ENCODE measurements at places on chromosomes 4 and X.

GRCh38 chrX:40514376-40514775 is 66.4 kb upstream of the ATP6AP2 start:
- no peak for DNase-seq

DNA sequence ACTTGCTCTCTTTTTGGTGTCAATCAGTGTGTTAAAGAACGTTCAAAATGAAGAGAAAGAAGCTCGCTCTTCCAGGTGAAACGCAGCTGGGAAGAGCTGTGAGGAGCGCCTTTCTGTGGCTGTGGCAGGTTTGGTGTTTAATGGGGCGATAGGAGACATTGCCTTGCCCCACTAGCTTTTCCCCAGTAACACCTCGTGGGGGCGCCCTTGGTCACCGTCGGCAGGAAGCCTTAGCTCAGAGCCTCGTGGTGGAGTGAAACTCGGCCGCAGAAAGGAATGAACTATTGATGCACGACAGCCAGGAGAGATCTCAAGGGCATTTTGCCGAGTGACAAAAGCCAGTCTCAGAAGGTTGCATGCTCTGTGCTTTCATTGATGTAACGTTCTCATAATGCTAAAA is 65.1 kb downstream of the GPR143 start:
- DNase-seq: no peak

- no peak for DNase-seq
Observed at GRCh38 chr4:182932651-182933050, 15.5 kb upstream of the DCTD start.

DNA sequence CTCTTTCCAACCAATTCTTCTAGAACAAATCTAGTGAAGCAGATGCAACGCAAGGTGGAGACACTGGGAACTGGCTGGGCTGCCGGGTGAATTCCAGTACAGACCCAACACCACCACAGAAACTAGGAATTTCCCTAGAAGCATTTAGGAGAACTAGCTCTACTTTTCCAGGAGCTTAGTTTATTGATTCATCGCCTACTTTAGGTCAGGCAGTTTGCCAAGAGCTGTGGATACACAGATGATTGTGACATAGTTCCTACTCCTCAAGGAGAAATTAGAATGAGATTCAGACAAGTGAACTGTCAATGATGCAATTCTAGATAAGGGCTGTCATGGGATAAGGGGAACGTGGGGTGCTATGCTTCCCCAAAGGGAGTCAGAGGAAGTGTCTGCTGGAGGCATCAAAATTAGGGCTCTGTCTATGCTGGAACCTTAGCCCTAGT is 350.0 kb downstream of the CAMK2D start:
- DNase-seq: no peak

GRCh38 chr4:116839826-116840225 is 245.6 kb downstream of the TRAM1L1 start:
- no peak for DNase-seq

DNA sequence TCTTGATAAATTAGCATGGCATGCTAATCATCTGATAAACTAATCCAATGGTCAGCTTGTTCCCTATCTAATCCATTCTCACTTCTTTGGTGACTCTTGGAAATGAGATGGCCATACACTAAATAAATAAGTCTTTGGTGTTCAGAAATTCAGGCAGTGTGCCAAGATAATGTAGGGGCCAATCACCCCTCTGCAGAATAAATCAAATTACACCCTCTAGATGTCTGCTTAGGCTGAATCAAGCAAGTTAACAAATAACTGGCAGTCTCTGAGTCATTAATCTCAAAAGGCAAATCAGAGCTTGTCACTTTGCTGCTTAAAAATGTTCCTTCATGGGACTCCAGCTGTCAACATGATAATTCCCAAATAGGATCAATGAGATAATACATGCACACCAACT is 97.4 kb downstream of the NLGN4X start:
- DNase-seq: no peak

DNA sequence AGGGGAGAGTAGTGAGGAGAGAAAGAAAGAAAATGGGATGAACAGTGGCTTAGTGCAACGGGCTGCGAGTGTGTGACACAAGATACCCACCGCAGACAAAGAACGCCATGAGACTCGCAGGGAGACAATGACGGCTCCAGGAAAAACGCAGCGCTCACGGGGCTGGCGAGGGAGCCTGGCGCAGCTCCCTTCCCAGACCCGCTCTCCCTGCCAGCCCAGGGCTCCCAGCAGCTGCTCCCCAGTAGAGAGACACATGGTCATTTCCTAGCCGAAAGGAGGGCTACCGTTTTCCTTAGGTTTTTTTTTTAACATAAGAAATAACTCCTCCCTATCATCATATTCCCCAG is 149.5 kb downstream of the MAML3 start:
- no peak for DNase-seq

DNA sequence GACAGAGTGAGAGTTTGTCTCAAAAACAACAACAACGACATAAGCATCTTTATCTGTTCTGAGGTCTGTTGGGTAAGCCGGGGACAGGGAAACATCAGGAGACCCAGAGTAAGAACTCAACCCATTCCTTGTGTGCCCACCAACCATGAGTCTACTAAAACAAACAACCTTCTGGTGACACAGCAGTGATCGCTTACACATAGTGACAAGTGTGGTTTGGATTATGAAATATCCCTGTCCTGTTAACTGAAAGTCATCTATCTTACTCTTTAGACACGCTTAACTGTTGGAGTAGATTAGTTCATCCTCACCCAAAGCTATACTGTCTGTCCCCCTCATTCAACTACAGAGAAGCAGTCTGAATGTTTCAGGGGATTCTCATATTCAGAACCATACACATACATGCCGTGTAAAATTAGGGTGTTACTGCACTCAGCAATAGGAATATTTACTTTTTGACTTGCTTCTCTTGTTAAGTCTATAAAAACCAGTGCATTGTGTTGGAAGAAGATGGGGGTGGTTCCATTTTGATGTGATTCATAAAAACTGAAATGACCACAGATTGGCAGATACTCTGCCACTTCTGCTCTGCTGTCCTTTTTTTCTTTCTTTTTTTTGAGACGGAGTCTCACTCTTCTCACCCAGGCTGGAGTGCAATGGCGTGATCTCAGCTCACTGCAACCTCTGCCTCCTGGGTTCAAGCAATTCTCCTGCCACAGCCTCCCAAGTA is 27.4 kb downstream of the PHKA2 start:
- DNase-seq: no peak

DNA sequence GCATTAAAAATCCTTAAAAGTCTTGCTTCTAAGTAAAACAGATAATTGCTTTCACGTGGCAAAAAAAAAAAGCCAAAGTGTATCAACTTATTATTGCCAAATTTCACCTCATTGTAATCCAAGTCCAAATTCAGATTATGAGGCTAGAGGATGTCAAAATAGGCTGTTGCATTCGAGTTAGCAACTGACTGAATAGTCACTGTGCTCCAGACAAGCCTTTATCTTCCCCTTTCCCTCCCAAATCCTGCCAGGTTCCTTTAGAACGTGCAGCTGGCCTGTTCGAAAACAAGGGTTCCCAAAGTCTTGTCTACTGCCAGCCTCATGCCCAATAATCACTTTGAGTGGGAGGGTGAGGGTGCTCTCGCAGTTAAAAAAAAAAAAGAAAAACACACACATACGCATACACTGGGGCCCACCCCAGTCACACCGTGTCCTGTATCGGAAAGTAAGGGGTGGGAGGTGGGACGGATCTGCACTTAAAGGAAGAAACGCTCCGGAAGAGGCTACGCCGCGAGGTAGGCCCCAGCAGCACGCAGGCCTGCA is 603 bp downstream of the MAD2L1 start:
- peak; percentile 67 for DNase-seq

- DNase-seq: no peak
Observed at GRCh38 chrX:98263135-98263534, 1379.4 kb downstream of the RPA4 start.

Measured in stimulated activated CD4-positive, alpha-beta T cell treated with anti-CD3 and anti-CD28 coated beads, Interleukin-2, amount 100 ng/mL, for 24 hours (primary cell).